ENCODE measurements at places on chromosomes 11 and 22.
A peak's percentile ranks its signal among the peaks of the same experiment; 100 is the strongest.

DNA sequence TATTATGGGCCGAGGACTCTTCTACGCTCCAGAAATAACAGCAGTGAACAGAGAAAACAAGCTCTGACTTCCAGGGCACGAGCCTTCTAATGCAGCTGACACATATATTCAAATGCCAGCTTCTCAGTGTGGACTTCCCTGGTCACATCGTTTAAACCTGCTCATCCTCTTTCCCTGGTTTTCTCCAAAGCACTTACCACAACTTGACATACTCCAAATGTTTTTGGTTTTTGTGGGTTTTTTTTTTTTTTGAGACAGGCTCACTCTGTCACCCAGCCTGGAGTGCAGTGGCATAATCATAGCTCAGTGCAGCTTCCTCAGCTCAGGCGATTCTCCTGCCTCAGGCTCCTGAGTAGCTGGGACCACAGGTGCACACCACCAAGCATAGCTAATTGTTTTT is 105.5 kb downstream of the MICAL3 start:
- no peak for DNase-seq

- no peak for DNase-seq
Measured at GRCh38 chr11:75188671-75189070, 37.8 kb downstream of the SLCO2B1 start.

DNA sequence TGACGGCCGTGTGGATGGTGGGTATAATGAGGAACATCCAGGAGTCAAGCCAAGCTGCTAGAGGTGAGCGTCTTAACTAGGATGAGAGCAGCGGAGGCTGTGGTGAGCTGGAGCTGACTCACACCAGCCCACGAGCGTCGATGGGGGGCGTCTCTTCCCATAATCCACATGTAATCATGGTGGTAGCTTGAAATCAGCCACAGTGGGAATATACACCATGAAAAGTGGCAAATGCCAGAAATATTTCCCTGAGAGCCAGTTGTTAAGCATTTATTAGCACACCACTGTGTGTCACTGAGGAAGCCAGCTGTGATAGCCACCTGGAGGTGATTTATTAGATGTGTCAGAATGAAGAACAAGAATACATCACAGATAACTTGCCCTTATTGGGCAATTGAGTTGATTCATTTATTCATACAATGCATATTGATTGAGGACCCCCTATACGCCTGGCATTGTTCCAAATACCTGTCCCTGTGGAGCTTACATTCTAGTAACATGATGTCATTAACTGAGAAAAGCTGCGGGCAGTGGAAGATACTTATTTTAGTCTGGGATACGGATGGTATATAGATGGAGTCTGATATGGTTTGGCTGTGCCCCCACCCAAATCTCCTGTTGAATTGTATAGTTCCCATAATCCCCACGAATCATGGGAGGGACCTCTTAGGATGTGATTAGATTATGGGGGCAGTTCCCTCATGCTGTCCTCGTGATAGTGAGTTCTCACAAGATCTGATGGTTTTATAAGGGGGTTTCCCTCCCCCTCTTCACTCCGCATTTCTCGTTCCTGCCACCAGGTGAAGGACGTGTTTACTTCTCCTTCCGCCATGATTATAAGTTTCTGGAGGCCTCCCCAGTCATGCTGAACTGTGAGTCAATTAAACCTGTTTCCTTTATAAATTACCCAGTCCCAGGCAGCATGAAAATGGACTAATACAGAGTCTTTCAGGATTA is 473.4 kb downstream of the METTL15 start:
- DNase-seq: no peak

GRCh38 chr11:119992171-119993051 is 145.5 kb downstream of the TRIM29 start:
- no peak for DNase-seq

DNA sequence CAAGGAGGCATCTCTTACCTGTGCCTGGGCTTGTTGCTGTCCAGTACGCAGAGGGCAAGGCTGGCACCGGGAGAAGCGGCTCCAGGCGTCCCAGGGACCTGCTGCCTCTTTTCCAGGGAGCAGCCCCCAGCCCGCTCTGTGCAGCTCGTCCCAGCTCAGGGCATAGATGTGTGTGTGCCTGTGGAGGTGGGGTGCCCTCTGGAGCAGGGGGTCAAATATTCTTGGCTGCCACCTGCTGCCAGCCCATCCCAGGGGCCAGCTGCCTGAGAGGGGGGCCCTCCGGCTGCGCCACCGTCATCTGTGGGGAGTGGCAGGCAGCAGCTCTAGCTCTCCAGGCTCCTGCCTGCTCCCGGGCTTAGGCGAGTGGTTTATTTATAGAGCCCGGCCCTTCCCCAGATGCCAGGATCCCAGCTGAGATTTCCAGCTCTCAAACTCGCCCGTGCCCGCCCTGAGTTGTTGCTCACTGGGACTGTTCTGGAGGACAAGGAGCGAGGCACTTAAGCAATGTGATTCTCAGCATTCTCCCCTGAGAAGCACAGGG is 87.5 kb downstream of the RTL6 start:
- no peak for DNase-seq

GRCh38 chr11:120054753-120055045 is 83.2 kb downstream of the TRIM29 start:
- no peak for DNase-seq

- no peak for DNase-seq
Measured at GRCh38 chr22:20052309-20053259, 27.5 kb upstream of the DGCR8 start.

DNA sequence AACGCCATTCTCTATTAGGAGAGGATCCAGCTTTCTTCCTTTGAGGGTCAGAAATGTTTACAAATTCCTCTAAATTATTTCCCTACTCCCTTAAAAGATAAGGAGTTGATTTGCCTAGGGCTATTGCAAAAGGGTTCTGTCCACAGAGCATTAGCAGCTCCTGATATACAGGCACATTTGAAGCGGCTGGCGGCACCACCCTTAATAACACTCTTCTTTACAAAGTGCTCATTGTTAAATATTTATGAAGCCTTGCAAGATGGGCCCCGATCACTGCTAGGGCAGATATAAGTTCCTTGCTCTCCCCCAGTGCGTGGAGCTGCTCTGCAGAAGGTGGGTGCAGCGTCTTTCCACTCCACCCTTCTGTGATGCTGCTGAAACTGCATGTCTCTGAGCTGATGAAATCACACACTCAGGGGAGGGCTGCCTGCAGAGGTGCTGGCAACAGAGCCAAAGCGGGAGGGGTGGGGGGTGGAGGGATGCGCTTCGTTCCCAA is 116.7 kb upstream of the NTM start:
- DNase-seq: no peak

GRCh38 chr11:92739041-92739440 is 230.4 kb upstream of the MTNR1B start:
- no peak for DNase-seq

- DNase-seq: no peak
Measured at GRCh38 chr11:202490-202889, 4.7 kb downstream of the BET1L start.

- peak; percentile 77 for DNase-seq
Measured at GRCh38 chr11:60915248-60915914, 1.4 kb downstream of the TMEM109 start.

- DNase-seq: no peak
Measured at GRCh38 chr11:81080476-81080875, 1639.6 kb upstream of the TENM4 start.

DNA sequence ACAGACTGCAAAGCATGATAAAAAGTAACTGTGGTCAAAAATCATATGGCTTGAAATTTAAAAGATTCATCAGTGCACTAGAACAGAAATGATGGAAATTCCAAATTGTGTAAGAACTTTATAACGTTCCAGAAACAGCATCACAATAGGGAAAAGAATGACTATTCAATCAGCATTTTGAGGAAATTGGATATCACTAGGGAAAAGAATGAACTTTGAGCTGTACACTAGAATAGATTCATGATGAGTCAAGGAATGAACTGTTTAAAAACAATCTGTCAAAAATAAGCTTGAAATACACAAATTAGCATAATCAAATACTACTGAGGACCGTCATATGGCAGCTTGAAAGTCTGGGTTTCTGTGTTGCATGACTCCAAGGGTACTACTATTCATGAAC is 20.5 kb upstream of the HEPHL1 start:
- no peak for DNase-seq

- DNase-seq: no peak
Measured at GRCh38 chr11:96197103-96197502, 145.9 kb downstream of the MAML2 start.

GRCh38 chr11:75306529-75306928 is 44.9 kb downstream of the ARRB1 start:
- DNase-seq: no peak

DNA sequence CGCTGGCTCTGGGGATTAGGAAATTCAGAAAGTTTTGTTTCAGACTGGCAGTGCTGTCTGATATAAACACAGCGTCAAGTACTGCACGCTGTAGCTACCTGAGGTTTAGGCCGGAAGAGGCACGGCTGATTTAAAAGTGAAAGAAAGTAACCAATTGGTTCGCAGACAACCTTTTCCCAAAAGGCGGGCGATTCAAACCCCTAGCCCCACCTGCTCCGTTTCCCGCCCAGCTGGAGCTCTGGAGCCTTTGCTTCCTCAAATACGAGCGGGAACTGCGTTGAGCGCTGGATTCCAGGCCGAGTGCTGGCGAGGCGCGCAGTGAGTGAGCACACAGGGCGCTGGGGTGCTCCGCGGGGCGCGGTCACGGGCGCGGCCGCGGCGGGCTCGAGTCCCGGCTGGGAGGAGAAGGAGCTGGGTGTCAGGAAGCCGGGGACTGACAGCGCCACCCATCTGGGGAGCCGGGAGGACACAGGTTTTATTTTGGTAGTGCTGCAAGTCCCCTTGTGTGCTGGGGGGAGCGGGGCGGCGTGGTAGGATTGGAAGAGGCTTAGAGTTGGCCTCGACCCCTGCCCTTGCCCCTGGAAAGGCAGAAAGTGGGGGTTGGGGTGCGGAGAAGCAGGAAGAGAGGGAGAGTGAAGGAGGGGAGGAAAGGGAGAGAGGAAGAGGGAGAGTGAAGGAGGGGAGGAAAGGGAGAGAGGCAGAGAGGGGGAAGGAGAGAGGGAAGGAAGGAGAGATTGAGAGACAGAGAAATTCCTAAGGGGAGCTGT is 2.1 kb downstream of the FAM111A start:
- DNase-seq: peak; percentile 72

DNA sequence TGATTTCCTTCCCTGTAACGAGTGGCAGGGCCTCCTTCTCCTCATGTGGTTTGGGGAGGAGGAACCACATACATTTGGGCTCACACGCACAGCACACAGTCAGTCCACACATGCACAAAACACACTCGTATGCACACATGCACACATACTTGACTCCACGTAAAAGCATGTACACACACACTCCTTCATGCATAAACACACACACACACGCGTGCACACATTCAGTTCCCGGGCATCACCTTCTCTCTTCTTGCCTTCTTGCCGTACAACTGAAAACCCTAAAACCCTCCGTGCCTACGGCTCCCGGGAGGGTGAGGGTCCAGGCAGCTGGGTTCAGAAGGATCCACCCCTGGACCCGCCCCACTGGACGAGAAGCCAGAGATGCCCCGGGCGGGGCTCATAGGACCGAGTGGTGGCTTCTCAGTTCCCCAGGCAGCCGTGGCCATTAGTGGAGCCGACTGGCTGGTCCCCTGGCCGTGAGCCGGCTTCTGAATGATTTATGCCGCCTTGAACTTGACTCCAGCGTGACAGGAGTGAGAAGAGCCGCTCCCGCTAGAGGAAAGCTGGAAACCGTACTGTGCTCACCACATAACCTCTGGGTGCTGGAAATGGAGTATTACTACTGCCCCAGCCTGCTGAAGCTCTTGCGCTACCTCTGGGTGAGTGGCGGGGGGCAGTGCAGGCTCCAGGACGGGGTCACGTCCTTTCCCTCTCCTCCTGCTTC is 117.4 kb downstream of the KIAA1671 start:
- DNase-seq: no peak

DNA sequence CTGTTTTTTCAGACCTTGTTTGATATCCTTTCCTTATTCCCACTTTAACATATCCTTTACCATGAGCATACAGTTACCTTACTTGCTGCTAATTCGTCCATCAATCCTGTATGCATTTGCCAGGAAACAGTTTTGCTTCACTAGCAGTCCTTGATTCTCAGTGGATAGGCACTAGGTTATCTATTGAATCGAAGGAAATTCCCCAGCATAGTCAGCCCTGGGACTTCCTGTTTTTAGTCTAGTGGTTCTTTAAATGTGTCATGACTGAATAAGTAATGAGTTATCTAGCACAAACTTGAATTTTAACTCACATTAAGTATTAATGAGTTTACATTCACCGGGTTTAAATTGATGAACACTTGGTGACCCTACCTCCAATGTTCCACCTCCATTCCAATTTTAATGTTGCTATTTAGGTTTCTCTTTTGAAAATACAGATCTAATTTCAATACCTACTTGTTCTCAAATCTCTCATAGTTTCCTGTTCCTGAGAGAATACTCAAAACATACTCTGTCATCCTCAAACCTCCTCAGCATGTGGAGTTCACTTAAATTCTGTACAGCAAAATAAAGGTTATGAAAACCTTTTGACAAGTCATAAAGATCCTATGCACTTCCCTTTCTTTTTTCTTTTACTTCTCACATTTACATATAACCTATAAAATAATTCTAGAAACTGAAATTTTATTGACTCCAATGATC is 1375.1 kb upstream of the TENM4 start:
- DNase-seq: no peak

DNA sequence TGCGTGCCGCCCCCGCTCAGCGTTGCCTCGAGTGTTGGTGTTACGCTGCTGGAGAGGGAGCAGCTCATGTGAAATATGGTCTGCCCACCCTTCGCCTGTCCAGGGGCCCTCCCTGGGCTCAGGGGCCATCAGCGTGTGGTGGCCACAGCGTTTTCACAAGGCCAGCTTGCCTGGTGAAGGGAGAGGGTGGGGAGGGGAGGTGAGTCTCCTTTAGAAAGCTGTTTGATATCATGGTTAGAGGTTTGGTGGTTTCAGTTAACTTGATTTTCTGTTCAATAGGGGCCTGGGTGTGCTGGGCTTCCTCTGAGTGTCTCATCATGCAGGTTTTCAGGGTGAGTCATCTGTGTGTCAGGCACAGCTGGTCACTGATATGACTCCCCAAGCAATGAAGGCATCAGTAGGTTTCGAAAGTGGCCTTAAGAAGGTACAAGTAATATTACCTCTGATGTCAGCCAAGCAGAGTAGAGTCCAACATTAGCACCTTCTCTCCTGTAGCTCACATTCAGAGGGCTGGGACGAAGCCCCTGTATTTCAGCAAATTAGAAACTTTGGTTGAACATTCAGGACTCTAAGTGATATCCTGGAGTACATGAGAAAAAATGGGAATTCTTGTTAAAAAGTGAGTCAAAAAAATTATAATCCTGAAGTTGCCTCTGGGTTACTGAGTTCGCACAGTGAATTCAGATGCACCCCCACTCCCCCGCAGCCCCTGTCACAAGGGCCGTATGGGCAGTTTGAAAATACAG is 172.5 kb downstream of the TBC1D22A start:
- peak; percentile 19 for DNase-seq

GRCh38 chr11:14364322-14364721 is 5.3 kb upstream of the RRAS2 start:
- no peak for DNase-seq

DNA sequence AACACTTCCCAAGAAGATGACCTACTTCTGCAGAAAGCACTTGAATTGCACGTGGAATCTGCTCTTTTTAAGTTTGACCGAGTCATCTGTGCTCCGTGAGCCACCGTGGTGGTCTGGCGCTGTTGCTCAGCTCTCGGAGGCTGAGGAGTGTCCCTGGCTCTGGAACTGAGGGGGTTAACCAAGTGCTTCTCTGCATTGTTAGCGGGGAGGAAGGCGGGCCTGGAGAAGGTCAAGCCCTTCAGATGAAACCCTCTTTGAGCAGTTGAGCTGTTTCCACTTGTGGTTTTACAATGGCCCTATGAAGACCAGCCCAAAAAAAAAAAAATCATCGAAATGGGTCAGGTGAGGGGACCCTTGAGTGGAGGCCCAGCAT is 286.4 kb downstream of the NTM start:
- DNase-seq: no peak
